Left colon (tissue), 2 donors: ENCODE measurements at places on chromosomes 11 and 22. TPM values are rescaled to one million over a fixed set of nuclear protein-coding genes. Genes with fewer than 3 reads are reported as not detected.

DNA sequence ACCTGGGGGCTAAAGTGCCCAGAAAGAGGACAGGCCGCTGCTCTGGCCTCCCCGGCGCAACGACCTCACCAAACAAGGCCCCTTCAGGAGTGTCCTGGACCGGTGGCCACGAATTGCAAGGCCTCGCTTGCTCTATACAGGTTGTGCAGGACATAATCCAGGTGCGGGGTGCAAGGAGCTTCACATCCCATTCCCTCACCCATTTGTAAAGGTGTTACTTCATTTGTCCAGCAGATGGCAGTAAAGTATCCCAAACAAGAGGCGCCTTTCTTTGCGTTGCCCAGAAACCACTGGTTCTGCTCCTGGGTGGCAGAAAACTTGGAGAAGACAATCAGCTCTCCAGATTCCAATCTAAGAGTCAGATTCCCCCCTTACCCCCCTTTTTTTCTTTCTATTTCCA lies 35.9 kb upstream of the PRDM11 start:
- DNase-seq, result no peak

- peak; percentile 48 for DNase-seq
These were observed at the start of gene LARGE2 for GRCh38 chr11:45922425-45923082. LARGE2 (plus strand) TSS chr11:45922656; CDS start chr11:45922883, 227 bp downstream.

DERL3 gene
- total RNA-seq, result 26.6 TPM

DNA sequence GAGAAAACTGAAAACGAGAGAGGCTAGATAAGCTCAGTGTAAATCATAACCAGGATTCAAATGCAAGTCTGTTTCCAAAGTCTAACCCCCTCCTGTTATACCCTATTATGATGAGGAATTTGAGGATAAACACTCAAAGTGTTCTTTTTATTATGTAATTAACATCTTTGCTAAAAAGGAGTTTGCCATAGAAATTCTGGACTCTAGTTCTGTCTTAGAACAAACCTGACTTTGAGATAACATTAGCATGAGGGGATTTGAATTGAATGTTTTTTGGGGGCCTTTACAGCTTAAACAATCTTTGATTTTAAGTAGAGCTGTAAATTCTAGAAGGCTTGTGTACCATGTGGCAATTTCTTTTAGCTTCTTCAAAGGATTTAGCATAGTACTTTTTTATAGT lies 9.5 kb downstream of the C11orf54 start:
- DNase-seq, result no peak

- DNase-seq, result no peak
These were observed 200.8 kb downstream of the LUZP2 start for GRCh38 chr11:24697522-24698111.

DNA sequence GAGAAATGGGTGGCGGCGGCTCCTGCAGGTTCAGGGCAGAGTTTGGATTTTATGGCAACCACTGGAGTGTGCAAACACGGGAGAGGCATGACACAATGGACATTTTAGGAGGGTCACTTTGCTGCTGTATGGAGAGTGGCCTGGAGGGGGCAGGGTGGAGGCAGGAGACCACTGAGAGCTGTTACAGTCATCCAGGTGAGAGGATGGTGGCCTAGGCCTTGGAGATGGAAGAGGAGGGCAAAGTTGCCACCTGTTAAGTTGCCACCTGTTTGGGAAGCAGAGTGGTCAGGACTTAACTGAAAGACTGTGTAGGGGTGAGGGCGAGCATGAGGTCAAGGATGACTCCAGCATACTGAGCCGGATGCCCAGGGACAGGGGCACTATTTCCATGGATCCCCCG lies 2.3 kb upstream of the RAD9A start:
- DNase-seq, result peak; percentile 76

DNA sequence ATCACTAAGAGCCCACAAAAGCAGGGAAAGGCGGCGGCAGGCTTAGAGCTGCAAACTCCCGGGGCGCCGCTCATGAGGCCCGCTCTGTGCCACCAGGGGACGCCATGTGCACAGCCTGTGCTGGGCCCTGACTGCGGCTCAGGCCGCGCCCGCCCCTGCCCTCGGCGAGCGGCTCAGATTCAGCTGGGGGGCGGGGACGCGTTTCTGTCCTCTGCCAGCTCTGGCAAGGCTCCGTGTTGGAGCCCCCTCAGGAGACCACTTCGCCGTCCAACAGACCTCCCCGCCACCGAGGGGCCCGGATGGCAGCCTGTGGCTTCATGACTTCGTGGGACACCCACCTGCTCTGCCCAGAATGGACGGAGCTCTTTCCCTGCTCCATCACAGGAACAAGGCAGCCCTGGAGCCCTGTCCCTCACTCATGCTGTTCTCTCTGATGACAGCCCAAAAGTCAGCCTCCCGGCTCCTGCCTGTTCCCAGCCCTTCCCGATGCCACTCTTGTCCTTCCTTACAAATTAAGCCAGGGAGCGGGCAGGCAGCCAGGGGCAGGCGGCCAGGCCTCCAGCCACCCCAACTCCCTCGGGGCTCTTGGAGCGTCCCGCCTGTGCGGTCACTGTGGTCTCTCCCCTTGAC lies 69.1 kb downstream of the NAT10 start:
- DNase-seq, result peak; percentile 92

USH1C gene
- 159 TPM for total RNA-seq

DNA sequence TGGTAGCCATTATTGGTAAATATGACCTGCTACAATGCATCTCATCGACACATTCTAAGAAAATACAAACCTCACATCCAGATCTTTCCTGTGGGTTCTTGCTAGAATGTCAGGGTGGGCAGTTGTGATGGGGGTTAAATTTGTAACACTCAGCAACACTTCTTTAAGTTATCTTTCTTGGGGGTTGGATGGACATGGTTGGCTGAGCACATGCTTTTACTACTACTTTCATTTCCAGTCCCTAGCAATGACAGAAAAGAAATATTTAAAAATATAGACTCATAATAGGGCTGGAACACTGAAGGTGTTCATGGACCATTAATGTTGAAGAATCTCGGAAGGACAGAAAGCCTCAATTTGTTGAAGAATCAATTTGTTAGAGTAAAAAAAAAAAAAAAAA lies 57.6 kb downstream of the APOL3 start:
- no peak for DNase-seq

GRCh38 chr22:21984793-21985192 lies 2.2 kb upstream of the TOP3B start:
- no peak for DNase-seq

- DNase-seq, result no peak
These were observed 2.5 kb upstream of the IFITM10 start for GRCh38 chr11:1752907-1753228.

DNA sequence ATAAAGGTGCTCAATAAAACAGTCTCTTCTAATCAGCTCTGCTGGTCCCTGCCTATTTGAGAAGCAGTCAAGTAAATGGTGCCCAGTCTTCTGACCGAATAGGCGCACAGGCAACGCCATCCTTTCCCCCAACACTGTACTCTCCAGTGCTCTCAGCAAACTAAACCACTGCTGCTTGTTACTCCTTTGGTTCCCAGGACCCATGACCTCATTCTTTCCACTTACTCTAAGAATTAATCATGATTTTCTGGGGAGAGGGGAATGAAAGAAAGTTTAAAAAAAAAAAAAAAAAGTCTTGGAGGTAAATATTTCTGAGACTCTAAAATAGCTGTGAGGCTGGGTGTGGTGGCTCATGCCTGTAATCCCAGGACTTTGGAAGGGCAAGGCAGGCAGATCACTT lies 63.7 kb downstream of the SGSM3 start:
- DNase-seq, result no peak
